ENCODE measurements at places on chromosomes 5 and 9.

- H3K27me3 ChIP-seq = peaks cover 3% of the 10 kb centered on the region
- H3K27ac ChIP-seq = no peak overlapping the region
- DNase-seq = no peak
- no peak overlapping the region for H3K4me3 ChIP-seq
Measured at GRCh38 chr9:134871697-134872340, 8.8 kb upstream of the FCN2 start.

GRCh38 chr5:167952278-167952995 lies 339.0 kb upstream of the WWC1 start:
- H3K4me3 ChIP-seq = no peak overlapping the region
- no peaks in the 10 kb centered on the region for H3K36me3 ChIP-seq
- no peak for DNase-seq
- H3K27me3 ChIP-seq = no peaks in the 10 kb centered on the region
- no peaks in the 10 kb centered on the region for H3K4me1 ChIP-seq
- H3K27ac ChIP-seq = no peak overlapping the region

- no peak overlapping the region for H3K4me3 ChIP-seq
- DNase-seq = no peak
- H3K36me3 ChIP-seq = no peaks in the 10 kb centered on the region
- H3K27ac ChIP-seq = no peak overlapping the region
- H3K4me1 ChIP-seq = no peaks in the 10 kb centered on the region
- H3K27me3 ChIP-seq = peaks cover 39% of the 10 kb centered on the region
Measured at GRCh38 chr5:135455876-135456237, 3.7 kb upstream of the TIFAB start.

DNA sequence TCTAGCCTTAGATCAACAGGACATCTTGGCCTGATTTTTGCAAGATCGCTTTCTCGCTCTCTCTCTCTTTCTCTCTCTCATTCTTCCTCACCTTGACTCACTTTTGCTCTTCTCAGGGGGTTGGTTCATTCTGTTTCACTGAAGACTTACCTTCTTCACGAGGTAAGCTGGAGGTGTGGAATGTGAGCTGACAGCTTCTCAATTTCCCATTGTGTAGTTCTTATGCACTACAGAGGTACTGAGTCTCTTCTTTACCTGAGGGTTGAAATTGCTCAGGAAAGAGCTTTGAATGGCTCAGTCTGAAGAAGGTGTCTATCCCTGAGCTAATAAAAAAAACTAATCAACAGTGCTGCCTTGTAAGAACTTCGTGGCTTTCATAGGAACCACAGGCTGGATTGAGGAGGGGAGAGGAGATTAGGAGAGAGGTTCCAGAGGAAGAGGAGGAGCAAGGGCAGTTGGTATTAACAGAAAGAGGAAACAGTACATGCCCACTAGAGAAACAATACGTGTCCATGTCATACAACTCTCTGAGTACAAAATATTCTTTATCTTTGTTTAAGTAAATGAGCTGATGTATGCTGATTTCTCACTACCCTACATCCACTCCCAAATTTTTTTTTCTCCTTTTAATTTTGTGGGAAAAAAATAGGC lies 192.2 kb downstream of the TMEM167A start:
- no peaks in the 10 kb centered on the region for H3K27me3 ChIP-seq
- no peak overlapping the region for H3K27ac ChIP-seq
- H3K4me1 ChIP-seq = peaks cover 19% of the 10 kb centered on the region
- no peak for DNase-seq
- H3K36me3 ChIP-seq = no peaks in the 10 kb centered on the region
- no peak overlapping the region for H3K4me3 ChIP-seq

GRCh38 chr9:129750013-129750638 lies 2.7 kb downstream of the PTGES start:
- no peak overlapping the region for H3K27ac ChIP-seq
- H3K27me3 ChIP-seq = peaks cover 14% of the 10 kb centered on the region
- H3K4me3 ChIP-seq = no peak overlapping the region
- no peak for DNase-seq
- H3K36me3 ChIP-seq = no peaks in the 10 kb centered on the region

DNA sequence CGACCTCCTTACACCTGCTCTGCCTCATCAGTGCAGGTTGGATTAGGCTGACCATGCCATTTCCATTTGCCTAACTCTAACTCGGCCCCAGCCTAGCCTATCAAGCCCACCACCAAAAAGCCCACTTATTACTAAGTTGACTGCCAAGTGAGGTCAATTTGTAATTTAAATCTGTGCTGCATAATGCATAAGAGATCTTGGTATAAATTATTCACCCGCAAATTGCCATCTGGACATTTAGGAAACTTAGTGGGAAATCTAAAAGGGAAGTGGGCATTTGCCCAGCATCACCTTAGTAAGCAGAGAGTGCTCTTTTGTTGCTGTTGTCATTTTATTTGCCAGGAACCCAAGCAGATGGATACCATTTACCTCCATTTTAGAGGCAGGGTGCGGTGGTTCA lies 143.0 kb downstream of the SPOCK1 start:
- no peaks in the 10 kb centered on the region for H3K36me3 ChIP-seq
- peaks cover 3% of the 10 kb centered on the region for H3K27me3 ChIP-seq

DNA sequence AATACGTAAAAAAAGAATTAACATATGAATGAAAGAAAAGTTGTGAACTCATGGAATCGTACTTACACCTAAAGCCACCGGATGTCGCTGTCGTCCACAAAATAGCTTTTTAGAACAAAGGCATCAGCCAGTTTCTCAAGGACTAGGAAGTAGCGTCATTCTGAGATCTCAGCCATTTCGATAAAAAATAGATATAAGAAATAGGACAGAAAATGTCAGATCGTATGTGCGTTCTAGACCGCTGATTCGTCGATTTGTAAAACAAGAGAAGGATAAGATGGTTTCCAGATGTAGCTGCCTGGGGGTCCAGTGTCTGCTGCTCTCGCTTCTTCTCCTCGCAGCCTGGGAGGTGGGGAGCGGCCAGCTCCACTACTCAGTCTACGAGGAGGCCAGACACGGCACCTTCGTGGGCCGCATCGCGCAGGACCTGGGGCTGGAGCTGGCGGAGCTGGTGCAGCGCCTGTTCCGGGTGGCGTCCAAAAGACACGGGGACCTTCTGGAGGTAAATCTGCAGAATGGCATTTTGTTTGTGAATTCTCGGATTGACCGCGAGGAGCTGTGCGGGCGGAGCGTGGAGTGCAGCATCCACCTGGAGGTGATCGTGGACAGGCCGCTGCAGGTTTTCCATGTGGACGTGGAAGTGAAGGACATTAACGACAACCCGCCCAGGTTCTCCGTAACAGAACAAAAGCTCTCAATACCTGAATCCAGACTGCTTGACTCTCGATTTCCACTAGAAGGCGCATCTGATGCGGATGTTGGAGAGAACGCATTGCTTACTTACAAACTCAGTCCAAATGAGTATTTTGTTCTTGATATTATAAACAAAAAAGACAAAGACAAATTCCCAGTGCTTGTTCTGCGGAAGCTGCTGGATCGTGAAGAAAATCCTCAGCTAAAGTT lies at the start of gene PCDHA10:
Gene PCDHA10 (plus strand): TSS at position 126 of the 903 bp plus-strand sequence. CDS start 152 bp downstream, at position 278.
- H3K4me3 ChIP-seq = no peak within 1 kb of the TSS
- DNase-seq = no peak
- H3K27me3 ChIP-seq = peaks cover 9% of the 10 kb centered on the region

DNA sequence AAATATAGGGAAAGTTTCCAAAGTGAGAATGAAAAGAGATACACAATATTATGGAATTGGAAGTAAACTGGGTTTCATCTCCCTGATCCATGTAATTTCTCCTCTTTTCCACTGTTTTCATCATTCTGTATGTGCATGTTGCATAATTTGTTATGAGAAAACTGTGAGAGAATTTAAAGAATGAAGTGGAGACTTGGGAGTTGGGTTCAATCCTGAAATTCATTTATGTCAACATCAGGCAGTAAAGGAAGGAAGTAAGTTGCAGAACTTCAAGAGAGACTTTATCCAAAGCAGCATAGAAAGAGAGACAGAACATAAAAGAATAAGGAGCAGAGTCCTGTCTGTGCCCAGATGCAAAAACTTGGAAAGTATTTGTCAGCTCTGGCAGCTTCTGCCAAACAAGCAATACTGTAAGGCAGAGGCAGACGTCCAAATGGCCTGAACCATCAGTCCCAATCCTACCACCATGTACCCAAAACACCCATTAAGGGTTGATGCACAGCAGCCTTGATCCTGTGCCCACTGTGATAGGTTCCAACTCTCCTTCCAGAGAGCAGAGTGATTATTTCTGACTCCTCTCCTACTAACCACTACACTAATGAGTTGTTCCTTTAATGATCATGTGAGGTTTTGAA lies 425.3 kb upstream of the CDH6 start:
- no peaks in the 10 kb centered on the region for H3K4me1 ChIP-seq
- no peak overlapping the region for H3K27ac ChIP-seq
- DNase-seq = no peak
- H3K36me3 ChIP-seq = no peaks in the 10 kb centered on the region
- no peaks in the 10 kb centered on the region for H3K27me3 ChIP-seq

GRCh38 chr9:114521846-114522245 lies 16.6 kb upstream of the WHRN start:
- peaks cover 39% of the 10 kb centered on the region for H3K27me3 ChIP-seq
- no peak overlapping the region for H3K27ac ChIP-seq
- H3K36me3 ChIP-seq = peaks cover 3% of the 10 kb centered on the region
- H3K4me3 ChIP-seq = no peak overlapping the region

- no peaks in the 10 kb centered on the region for H3K36me3 ChIP-seq
- H3K27ac ChIP-seq = no peak overlapping the region
- DNase-seq = no peak
- H3K27me3 ChIP-seq = no peaks in the 10 kb centered on the region
- H3K4me1 ChIP-seq = no peaks in the 10 kb centered on the region
Measured at GRCh38 chr5:44847206-44847852, 38.6 kb downstream of the MRPS30 start.

GRCh38 chr5:119397518-119398380 lies 41.9 kb downstream of the TNFAIP8 start:
- H3K4me3 ChIP-seq = peak overlapping the region; percentile 17
- H3K27me3 ChIP-seq = no peaks in the 10 kb centered on the region
- peaks cover 38% of the 10 kb centered on the region for H3K36me3 ChIP-seq
- H3K27ac ChIP-seq = peak overlapping the region; percentile 52

DNA sequence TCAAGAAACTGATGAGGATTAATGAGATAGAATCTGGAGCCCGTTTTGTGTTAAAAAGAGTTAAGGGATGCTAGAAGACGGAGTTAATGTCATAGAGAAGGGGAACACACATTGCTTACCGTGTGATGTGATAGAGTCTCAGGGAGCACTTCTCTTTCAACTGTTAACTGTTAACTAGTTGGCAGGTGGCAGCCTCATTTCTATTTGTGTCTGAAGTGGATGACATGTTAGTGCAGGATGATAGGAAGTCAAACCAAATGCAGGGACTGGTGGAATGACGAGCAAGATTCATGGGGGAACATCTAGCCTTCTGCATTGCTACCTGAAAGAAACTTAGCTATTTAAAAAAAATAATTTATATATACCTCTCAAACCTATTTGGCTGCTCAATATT lies 222.7 kb downstream of the MAST4 start:
- DNase-seq = no peak
- peaks cover 47% of the 10 kb centered on the region for H3K4me1 ChIP-seq
- H3K36me3 ChIP-seq = peaks cover 14% of the 10 kb centered on the region
- no peak overlapping the region for H3K27ac ChIP-seq
- H3K4me3 ChIP-seq = no peak overlapping the region

DNA sequence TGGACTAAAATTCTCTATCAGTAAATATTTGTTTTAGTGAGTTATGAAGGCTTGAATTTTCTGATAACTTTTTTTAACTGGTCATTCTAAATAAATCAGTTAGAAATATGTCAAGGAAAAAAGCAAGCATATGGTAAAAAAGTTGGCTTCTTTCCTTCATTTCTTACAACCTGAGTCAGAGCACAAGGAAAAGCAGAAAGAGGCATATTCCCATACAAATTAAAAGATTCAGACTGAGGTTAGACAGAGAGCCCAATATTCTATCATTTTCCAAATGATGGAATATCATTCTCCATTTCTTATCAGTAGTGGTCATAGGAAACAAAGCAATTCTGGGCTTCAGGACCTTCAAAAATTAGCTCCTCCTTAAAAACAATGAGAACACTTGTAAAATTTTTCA lies 732.1 kb downstream of the MAT2B start:
- no peak for DNase-seq
- no peak overlapping the region for H3K4me3 ChIP-seq
- no peaks in the 10 kb centered on the region for H3K36me3 ChIP-seq
- no peaks in the 10 kb centered on the region for H3K4me1 ChIP-seq
- H3K27ac ChIP-seq = no peak overlapping the region

- no peaks in the 10 kb centered on the region for H3K27me3 ChIP-seq
- H3K4me1 ChIP-seq = no peaks in the 10 kb centered on the region
- no peak for DNase-seq
- no peak overlapping the region for H3K27ac ChIP-seq
- H3K4me3 ChIP-seq = no peak overlapping the region
Measured at GRCh38 chr5:21889581-21889980, 963.6 kb downstream of the CDH12 start.

- H3K27ac ChIP-seq = no peak overlapping the region
- H3K4me1 ChIP-seq = peaks cover 9% of the 10 kb centered on the region
- H3K36me3 ChIP-seq = no peaks in the 10 kb centered on the region
- DNase-seq = no peak
- peaks cover 27% of the 10 kb centered on the region for H3K27me3 ChIP-seq
Measured at GRCh38 chr5:140311011-140311467, 8.1 kb upstream of the PFDN1 start.

DNA sequence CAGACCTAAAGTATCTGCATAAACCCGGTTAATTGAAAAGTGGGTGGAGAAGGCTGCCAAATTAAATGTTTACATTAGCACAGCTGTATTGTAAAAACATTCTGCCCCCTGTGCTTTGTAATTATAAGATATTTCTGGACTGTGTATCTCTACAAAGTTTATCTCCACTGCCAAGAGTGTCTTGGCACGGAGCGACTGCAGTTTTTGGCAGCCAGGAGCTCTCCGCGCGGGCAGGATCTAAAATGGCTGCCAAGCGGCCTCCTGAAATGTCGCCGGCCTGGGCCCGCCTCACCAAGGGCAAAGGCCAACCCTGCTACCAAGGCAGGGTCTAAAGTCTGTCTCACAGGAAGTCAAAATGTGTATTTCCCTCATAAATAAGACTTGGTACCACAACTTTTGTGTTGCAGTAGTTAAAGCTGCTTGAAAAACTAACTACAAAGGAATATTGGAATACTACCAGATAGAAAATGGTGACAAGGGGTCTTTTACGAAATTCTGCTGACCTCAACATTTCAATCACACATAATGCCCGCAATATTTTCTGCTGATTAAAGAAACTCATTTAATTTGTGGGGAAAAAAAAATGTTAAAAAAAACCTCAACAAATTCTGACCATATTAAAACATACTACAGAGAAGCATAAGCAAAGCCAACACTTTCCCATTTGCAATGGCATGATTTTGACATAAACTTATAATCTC lies 110.4 kb downstream of the NFIB start:
- DNase-seq = no peak
- no peaks in the 10 kb centered on the region for H3K27me3 ChIP-seq
- H3K4me1 ChIP-seq = no peaks in the 10 kb centered on the region

DNA sequence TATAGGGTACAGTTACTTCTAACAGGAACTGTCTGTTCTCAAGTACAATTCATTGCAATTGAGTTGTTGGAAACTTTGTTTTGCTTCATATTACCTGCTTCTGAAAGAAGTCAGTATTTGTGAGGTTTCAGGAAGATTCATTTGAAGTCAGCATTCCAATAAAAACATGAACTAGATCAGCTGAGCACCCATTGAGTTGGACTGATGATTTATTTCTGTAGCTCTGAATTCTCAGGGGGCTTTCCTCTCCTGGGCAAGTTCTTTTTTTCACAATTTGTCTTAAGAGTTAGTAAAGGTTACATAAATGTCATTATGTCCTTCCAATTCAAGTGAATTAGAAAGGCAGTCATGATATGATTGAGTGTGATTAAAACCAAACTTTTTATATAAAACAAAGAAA lies 16.2 kb upstream of the KIF2A start:
- no peaks in the 10 kb centered on the region for H3K27me3 ChIP-seq
- peak overlapping the region; percentile 52 for H3K27ac ChIP-seq
- peaks cover 82% of the 10 kb centered on the region for H3K36me3 ChIP-seq

Data from activated CD8-positive, alpha-beta memory T cell treated with anti-CD3 and anti-CD28 coated beads, Interleukin-2, amount 10 ng/mL, durations not matched to agents 7 days and 5 days (primary cell).